Thymus (tissue), 14 donors: ENCODE measurements at places on chromosomes 12 and 14.

DNA sequence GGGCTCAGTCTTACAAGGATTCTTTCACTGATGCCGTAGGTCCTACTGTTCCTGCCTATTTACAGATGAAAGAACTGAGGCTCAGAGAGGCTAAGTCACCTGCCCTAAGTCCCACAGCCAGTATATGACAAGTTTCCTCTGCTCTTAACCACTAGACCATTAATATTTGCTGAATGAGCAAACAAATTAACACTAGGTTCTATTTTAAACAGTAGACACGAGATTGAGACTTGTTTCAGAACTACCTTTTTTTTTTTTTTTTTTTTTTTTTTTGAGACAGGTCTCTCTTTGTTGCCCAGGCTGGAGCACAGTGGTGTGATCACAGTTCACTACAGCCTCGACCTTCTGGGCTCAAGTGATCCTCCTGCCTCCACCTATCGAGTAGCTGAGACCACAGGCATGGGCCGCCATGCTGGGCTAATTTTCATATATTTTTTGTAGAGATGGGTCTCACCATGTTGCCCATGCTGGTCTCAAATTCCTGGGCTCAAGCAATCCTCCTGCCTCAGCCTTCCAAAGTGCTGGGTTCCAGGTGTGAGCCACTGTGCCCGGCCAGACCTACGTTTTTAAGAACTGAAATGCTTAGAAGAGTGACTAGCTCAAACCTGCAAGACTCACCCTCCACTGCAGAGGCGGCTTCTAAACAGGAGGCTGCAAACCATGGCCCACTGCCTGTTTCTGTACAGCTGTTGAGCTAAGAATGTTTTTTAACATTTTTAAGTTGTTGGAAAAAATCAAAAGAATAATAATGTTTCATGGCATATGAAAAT lies 12.9 kb downstream of the SYNE3 start:
- DNase-seq = no peak

DNA sequence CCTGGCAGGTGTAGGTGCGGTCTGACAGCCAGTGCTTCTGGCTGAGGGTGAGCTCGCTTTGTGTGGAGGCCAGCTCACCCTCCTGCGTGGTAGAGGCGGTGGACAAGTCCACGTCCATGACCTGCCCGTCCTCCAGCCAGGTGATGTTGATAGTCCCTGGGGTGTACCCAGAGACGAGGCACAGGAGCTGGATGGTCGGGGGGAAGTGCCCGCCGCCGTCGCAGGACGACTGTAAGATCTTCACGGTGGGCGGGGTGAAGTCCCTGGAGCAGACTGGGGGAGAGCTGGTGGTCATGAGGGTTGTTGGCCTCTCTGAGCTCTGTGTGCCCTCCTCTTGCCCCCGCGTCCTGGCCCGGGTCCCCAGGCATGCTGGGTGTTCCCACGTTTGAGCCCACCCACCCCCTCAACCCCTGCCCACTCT lies 74.6 kb downstream of the TMEM121 start:
- no peak for DNase-seq

- no peak for DNase-seq
These were observed 54.2 kb upstream of the GZMB start for GRCh38 chr14:24688030-24688658.

- DNase-seq = no peak
These were observed 243.2 kb downstream of the CACNA1C start for GRCh38 chr12:2295941-2296461.

GRCh38 chr12:32478858-32479725 lies 79.7 kb downstream of the FGD4 start:
- DNase-seq = no peak

DNA sequence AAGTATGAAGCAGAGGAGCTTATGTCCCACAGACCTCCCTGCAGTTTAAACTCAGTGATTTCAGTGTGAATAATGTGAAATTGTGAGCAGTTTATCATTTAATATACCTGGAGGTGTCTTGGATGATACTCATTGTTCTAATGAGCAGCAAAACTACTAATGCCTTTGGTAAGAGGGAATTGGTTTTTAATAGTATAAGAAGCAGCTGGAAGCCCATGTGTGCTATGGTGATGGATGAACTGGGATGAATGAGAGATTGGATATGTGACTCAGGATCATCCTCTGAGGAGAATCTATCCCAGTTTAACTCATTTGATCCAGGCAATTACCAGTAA lies 7.1 kb upstream of the CCDC184 start:
- DNase-seq = no peak

GRCh38 chr14:80110721-80111120 lies 100.6 kb downstream of the DIO2 start:
- DNase-seq = no peak

DNA sequence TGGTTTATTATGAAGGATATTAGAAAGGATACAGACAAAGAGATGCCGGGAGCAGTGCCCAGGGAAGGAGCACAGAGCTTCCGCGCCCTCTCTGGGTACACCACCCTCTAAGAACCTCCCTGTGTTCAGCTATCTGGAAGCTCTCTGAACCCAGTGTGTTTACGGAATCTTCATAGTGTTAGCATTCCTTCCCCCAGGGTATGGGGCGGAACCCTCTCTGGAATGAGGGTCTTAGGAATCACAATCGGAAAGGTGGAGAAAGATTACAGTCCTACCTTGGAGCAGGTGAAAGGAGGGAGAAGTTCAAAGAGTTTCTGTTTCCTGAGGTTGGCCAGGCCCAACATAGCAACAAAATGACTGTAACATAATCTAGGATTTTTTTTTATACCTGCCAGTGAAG lies 6.8 kb upstream of the NUDT4 start:
- no peak for DNase-seq

- DNase-seq = no peak
These were observed 11.1 kb upstream of the MARK3 start for GRCh38 chr14:103374121-103374520.

DNA sequence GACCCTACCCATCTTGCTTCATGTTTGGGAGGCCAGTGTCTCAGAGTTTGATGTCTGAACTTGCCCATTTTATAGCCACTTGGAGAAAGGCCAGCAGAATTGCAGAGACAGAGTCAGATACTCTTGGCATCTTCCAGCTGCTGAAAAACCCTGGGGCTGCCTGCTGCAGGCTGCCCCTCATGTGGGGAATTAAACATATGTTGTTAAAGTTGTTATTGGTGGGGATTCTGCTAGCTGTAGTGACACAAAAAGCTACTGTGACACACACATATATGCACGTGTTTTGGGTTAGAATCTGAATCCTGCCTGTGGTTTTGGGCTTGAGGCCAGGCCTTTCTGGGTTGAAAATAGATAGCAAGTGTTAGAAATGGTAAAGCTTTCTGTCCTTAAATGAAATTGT lies 1288.4 kb downstream of the AACS start:
- no peak for DNase-seq

DNA sequence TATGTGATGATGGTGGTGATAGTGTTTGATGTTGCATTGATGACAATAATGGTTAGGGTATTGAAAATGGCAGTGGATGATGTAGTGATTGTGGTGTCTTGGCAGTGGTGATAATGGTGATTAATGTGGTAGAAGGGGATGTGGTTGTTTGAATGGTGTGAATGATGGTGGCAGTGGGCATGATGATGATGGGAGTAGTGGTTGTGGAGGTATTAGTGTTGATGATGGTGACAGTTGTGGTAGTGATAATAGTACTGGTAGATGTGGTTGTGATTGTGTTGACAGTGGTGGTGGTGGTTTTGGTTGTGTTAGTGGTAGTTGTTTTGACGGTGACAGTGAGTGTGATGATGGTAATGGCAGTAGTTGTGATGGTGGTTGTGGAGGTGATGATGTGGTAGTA lies 1049.0 kb downstream of the VRK1 start:
- no peak for DNase-seq

GRCh38 chr14:78697341-78697740 lies 527.2 kb downstream of the NRXN3 start:
- DNase-seq = no peak

DNA sequence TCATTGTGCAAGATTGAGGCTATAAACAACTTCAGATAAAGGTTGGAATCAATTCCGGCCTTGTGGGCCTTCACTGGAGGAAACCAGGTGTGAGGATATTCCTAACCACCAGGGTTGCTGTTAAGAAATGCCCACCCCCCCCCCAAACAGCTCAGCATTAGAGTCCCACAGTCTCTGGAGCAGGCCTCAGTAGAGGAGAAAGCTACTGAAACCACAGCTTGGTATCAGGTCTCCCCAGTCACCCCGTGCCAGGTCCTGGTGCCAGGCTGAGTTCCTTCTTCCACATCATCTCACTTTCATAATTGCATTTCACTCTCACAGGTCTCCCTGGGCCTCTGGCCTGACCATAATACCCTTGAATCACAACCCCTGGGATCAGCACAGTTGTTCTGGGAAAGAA lies 12.5 kb downstream of the GALNT6 start:
- DNase-seq = no peak

- peak; percentile 38 for DNase-seq
These were observed 15.1 kb upstream of the GRIP1 start for GRCh38 chr12:66693901-66694513.

DNA sequence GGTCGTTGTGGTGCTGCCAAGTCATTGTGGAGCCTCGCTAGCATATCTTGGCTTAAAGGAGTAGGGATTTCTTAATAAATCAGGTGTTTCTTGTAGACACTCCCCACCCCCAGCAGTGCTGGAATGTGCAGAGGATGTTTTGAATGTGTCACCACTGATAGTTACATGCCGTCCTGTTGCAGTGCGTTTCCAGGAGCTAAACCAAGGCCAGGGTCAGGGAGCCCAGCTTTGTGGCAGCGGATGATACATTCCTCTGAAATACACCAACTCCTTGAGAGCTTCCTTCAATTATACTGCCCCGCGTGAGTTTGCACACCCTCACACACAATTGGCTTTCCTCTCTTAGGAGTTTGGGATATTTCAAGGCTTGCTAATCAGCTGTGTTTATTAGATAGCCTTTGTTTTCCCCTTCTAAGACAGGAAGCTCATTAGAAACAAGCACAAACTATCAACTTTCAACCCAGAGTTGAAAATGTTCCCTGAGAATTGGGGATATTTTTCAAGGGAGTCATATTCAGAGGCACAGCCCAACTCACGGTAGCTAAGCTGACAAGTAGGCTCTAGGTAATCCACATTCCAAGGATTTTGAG lies 154.9 kb downstream of the C12orf75 start:
- no peak for DNase-seq

GRCh38 chr12:22562036-22563028 lies 18.0 kb upstream of the C2CD5 start:
- DNase-seq = no peak
